ENCODE measurements at places on chromosomes 1 and 21.

- DNase-seq, result no peak
These were observed 1.3 kb downstream of the GIPC2 start for GRCh38 chr1:78047106-78047505.

- no peak for DNase-seq
These were observed 2.5 kb downstream of the WLS start for GRCh38 chr1:68229650-68230483.

DNA sequence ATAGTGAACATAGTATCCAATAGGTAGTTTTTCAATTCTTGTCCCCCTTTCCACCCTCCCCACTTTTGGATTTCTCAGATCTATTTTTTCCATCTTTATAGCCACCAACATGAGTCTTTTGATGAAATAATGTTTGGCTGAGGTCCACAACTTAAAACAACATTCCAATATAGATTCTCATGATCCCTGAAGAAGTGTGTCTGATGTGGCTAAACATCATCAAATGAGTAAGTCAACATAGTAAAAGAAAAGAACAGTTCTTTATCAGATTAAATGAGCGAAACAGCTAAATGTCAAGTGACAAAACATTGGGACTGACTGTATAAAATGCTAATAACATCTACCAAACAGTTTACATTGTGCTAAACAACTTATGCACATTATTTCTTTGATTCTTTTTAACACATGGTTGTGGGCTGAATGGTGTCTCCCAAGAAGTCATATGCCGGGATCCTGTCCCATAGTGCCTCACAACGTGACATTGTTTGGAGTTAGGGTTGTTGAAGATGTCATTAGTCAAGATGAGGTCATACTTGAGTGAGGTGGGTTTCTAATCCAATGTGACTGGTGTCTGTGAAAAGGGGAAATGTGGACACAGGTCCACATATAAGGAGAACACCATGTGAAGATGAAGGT, 453.6 kb downstream of the LTN1 start:
- no peak for DNase-seq

DNA sequence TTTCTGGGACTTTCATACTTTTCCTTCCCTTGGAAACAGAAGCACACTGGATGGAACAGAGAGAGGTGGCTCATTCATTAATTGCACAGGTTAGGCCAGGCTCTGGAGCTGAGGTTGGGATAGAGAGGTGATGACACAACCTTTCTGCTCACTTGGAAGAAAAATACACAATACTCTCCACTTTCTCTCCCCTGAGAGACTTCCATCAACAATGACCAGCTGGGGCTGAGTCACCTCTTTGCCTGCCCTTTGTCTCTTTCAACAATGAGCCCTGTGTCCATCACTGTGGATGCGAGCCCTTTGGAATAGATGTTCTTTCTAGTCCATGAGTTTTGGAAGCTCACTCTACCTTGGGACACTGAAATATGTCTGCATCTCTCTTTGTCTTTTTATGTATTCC, 43.1 kb downstream of the ATP2B4 start:
- DNase-seq, result peak; percentile 52

DNA sequence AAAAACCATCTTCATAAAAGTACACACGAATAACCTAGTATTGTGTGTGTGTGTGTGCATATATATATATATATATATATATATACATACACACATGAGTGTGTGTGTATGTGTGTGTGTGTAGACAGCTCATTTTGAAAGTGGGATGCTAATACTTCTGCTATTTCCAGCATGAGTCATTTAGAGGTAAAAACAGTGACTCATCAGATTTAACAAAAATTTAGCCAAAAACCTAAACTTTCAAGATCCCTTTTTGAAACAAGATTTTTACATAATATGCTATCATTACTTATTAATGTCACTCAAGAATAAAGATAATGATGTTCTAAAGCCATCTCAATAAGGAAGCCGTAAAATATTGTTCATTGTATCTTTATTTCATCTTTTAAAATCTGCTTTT, 35.6 kb upstream of the ADGRL4 start:
- DNase-seq, result no peak

- DNase-seq, result peak; percentile 91
These were observed at the start of gene CAMK2N1 for GRCh38 chr1:20485527-20486456. Gene CAMK2N1 (minus strand): TSS chr1:20486210. CDS start chr1:20485379, 831 bp downstream.

DNA sequence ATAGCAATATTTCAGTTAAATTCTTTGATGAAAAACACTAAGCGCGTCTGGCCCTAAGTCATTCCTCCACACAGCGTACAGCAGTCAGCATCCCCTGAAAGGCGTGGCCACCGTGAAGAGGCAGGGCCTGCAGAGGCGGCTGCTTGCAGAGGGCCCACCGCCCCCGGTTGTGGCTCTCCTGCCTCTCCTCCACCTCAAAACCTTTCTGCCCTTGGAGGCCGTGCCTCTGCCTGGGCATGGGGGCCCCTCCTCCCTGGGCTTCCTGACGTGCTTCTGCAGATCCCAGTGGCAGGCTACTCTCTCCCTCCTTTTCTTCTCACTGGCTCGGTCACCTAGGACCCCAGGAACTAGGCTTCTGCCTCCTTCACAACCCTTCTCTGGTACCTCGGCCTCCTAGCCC, 16.2 kb downstream of the CLSTN1 start:
- DNase-seq, result no peak

DNA sequence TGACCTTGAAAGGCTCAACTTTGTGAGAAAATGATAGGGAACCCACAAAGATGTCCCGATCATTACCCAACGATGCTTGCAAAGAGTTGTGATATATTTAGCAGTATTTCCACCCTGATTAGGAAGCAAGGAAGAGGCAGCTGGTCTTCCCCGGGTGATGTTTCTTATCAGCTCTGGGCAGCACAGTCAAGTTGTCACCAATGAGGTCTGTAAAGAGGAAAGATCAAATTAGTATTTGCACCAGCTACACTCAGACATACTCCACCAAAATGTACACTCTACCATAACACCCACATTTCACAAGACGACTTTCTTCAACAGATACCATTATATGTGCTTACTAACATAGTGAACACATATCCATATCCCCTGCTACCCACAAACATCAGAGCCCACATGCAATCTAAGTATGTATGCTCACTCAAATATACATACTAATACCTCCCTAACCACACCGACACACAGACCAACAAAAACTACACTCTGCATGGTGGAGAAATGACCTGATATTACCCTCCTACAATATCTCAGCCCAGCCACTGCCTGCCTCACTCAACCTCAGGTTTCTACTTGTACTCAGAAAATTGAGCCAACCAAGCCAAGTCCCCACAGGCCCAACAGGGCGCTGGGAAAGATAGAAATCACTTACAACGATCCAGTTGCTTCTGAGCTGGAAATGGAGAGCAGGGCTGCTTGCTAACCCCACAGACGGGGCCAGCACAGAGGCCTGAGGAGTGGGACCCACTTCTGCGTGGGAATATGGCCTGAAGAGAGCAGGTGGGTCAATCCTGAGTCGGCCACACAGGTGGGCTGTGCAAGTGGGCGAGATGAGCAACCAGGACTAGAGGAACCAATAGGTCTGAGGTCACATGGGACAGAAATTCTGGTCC, 4.6 kb upstream of the BTG2 start:
- DNase-seq, result no peak

DNA sequence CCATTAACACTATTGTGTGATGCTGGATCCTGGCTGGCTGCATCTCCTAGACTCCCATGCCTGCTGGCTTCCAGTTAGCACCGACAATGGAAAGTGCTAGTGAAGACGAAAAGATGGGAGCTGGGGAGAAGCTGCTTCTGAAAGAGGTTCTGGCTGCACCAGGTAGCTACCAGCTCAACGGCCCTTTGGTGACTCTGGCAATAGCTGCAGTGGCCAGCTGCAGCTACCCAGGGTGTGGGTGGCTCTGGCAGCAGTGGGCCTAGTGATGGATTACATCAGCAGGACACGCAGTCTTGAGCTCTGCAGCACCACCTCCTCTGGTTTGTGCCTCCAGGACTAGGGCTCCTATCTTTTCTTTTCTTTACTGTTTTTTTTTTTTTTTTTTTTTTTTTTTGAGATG, 662.6 kb downstream of the MATN1 start:
- no peak for DNase-seq

DNA sequence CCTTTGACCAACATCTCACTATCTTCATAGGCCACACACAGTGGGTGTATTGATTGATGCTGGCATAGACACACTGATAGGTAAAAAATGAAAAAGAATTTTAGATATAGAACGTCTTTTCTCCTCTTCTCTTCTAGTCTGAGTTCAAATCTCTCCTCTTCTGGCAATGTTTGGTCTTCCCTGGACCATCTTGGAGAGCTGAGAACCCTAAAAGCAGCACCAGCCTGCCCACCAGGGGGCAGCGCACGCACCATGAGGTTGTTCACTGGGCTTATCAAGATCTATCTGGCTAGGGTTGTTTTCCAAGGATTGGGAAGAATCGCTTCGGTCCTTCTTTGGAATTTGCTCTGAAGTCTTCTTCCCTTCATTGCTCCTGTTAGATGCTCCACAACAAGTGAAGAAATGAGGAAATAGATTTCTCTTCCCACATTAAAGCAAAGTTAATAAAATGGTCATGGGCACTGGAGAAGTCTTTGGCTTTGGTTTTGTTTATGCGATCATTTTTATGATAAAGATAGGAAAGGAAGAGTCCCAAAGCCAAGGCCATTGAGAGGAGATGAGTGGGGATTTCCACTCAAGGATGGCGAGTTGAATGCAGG, 104.0 kb upstream of the OLIG2 start:
- no peak for DNase-seq

GRCh38 chr1:36471830-36472641, 7.9 kb upstream of the MRPS15 start:
- no peak for DNase-seq

- no peak for DNase-seq
These were observed 74.4 kb downstream of the DUSP10 start for GRCh38 chr1:221667504-221667903.

- DNase-seq, result no peak
These were observed 124.0 kb upstream of the C8B start for GRCh38 chr1:57089855-57090254.

DNA sequence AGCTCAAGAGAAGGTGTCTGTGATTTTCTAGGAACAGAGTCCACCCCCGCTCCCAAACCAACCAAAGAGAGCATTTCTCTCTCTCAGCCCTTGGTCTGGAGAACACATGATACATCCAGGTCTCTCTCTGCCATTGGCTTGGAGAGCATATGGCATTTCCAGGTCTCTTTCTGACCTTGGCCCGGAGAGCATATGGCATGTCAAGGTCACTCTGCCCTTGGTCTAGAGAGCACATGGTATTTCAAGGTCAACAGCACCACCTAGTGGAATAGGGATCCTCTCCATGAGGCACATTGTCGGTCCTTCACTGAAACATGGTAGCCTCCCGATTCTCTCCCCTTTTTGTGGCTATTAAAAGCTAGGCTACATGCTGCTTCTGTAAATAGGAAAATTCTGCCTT, 437.7 kb upstream of the OLFM3 start:
- no peak for DNase-seq

DNA sequence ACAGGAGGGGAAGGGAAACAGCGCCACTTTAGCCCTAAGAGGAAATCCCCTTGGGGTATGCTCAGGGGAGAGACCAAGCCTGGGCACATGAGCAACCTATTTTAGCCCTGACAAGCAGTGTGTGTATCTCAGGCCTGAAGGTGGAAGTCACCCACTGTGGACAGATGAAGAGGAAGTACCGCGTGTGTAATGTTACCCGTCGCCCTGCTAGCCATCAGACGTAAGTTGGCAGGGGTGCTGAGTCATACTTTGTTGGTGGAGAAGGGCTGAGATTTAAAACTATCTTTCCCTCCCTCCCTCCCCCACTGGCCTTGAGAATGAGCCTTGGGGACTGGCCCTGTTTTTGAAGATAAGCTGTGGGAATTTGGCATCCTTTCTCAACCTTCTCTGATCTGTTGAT, 11.2 kb downstream of the AGO1 start:
- no peak for DNase-seq

- DNase-seq, result no peak
These were observed 50.5 kb upstream of the SLFNL1 start for GRCh38 chr1:41072051-41072450.

GRCh38 chr1:220966041-220966440, 86.8 kb downstream of the HLX start:
- no peak for DNase-seq

- DNase-seq, result no peak
These were observed 34.5 kb upstream of the GPR37L1 start for GRCh38 chr1:202088206-202088605.

DNA sequence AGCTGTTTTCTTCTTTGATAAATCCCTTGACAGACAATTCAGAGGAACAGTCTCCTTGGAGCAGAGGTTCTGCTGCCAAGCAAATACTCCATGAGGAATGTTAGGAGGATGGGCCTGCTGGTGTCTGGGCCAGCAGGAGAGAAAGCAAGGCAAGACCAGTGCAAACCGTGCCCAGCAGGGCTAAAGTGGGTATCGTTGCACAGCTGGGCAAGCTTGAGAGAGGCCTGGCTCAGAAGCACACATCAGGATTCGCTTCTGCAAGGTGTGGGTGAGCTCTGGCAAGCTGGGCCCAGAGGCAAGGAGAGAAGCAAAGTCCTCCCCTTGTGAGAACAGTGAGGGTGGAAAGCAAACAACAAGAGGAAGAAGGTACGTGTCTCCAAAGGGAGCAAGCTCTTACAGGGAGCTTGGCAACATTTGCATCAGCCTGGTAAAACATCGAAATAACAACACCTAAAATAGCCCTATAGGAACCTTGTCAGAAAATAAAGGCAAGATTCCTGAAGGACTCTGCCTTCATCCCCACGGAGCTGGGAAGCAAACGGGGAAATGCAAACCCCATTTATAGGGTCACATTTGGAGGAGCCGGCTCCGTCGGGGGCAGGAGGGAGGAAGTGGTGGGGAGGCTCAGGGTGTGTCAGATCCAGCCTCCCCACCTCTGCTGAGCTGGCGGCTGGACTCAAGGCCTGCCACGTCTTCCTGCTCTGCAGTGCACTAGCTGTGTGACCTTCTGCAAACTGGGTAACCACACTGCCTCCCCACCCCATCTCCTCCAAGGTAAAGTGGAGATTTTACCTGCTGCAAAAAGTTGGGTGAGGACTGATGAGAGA, 62.3 kb upstream of the HIVEP3 start:
- no peak for DNase-seq

DNA sequence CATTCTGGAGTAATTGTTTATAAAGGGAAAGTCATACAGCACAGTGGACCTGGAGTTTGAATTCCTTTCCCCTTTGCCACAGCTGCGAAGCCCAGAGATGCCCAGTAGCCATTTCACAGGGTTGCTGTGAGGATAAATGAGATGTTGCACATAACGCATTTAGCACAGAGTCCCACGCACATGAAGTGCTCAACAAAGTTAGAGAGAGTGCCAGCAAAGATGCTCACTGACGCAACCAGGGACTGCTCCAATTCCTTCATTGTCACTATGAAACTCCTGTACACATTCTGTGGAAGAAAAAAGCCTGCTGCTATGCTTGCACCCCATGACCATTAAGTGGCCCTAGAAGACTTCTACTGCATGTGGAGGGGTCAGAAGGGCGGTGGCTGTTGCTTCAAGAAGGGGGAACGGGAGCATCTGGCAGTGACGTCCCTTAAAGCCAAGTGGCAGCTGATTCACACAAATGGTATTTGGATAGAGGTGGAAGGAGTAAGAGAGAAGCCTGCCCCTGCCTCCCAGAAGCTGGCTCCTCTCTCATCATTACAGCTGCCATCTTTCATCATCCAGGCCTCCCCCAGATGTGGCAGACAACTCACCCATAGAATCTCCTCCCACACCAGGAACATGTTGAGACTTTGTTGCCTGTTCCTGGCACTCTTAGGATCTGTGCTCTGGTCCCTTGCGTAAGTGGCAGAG, 26.5 kb upstream of the VAV3 start:
- DNase-seq, result no peak

GRCh38 chr1:215198021-215198420, 115.5 kb downstream of the KCNK2 start:
- no peak for DNase-seq
